ENCODE measurements at places on chromosomes 3 and 15. TPM values are rescaled to one million over a fixed set of nuclear protein-coding genes. Genes with fewer than 3 reads are reported as not detected.

TM4SF1 gene
- 60.5 TPM for total RNA-seq

TRPM1 gene
- 0.07 TPM for total RNA-seq

VGLL4 gene
- 54.9 TPM for total RNA-seq

TLR9 gene
- not detected for total RNA-seq

FGF12 gene
- 1.5 TPM for total RNA-seq

DNA sequence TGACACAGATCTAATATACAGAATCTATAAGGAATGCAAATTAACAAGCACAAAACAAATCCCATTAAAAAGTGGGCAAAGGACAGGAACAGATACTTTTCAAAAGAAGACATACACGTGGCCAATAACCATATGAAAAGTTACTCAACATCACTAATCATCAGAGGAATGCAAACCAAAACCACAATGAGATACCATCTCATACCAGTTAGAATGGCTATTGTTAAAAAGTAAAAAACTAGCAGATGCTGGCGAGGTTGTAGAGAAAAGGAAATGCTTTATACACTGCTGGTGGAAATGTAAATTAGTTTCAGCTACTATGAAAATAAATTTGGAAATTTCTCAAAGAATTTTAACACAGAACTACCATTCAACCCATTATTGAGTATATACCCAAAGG lies 50.7 kb downstream of the ADAMTS17 start:
- DNase-seq = no peak

GRCh38 chr3:146178006-146178689 lies 17.2 kb upstream of the PLOD2 start:
- no peak for DNase-seq

DNA sequence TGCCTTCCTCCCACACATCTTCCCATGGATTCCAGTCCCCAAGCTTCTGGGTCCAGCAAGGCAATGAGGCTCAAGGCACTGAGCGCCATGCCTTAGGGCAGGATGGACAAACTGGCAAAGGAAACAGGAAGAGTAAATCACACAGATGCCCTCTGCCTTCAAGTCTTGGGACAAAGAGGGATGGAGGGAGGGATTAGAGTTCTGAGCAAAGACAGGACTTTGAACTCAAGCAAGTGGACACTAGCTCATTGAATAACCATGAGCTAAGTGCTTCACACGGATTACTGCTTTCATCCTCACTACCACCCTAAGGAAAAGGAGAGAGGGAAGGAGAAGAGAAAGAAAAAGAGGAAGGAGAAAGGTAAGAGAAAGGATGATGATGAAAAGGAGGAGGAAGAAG lies 7.6 kb upstream of the THBS1 start:
- DNase-seq = no peak

DNA sequence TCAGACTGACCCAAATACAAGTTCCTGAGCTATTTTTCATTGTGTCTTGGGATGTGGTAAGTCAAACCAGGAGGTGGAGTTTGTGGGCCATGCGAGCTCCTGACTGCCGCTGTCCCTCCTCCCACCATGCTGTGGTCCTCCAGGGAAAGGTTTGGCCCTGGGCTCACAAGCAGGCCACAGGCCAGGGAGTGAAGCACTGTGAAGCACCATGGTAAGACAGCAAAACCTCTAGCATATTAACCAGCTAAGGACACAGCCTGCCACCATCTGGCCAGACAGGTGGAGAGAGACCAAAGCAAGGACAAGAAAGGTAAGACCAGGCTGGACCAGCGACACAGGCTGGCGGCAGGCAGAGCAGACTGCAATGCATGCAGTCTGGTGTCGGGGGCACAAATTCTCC lies 15.3 kb downstream of the RAB43 start:
- no peak for DNase-seq

GRCh38 chr3:135456108-135456790 lies 509.3 kb upstream of the PPP2R3A start:
- DNase-seq = no peak

DNA sequence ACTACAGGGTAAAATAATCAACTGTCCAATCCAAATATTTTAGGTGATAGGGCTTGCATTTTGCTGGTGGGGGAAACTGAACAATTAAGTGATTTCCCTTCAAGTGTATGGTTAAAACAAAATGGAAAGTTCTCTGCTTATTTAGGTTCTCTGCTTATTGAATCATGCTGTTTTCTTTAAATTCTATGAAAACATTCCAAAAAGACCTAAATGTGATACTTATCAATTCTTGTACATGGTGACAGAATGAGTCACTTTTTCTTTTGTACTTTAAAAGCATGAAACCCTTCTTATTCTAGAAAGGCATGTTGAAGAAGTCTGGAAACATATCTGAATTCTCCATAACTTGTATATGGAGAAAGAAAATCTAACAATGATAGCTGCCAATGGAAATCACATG lies 192.6 kb downstream of the FMN1 start:
- DNase-seq = no peak

GRCh38 chr3:50450209-50450921 lies 53.1 kb downstream of the CACNA2D2 start:
- DNase-seq = no peak

- no peak for DNase-seq
These were observed 9.8 kb downstream of the VILL start for GRCh38 chr3:38000242-38000916.

GRCh38 chr3:134881305-134881704 lies 86.2 kb downstream of the EPHB1 start:
- DNase-seq = no peak

DNA sequence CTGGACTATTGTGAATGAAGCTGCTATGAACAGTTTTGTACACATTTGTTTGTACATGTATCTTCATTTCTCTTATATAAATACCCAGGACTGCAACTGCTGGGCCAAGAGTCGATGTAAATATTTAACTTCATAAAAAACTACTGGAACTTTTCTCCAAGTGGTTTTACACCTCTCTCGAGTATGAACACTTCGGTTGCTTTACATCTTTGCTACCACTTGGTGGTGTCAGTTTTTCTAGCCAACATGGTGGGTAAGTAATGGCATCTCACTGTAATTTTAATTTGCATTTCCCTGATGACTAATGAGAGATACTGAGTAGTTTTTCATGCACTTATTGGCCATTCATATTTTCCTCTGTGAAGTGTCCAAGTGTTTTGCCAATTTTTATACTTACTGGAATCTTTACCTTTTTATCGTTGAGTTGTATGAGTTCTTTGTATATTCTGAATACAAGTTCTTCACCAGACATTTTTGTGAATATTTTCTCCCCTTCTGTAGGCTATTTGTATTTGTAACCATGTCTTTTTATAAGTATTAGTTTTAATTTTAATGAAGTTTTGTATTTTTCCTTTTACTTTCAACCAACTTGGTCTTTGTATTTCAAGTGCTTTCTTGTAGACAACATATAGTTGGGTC lies 44.4 kb downstream of the PCOLCE2 start:
- peak; percentile 61 for DNase-seq

- DNase-seq = peak; percentile 74
These were observed 54.7 kb downstream of the ONECUT1 start for GRCh38 chr15:52735231-52736089.
